Vagina (tissue), 2 donors: ENCODE measurements at places on chromosomes 16 and 17.

DNA sequence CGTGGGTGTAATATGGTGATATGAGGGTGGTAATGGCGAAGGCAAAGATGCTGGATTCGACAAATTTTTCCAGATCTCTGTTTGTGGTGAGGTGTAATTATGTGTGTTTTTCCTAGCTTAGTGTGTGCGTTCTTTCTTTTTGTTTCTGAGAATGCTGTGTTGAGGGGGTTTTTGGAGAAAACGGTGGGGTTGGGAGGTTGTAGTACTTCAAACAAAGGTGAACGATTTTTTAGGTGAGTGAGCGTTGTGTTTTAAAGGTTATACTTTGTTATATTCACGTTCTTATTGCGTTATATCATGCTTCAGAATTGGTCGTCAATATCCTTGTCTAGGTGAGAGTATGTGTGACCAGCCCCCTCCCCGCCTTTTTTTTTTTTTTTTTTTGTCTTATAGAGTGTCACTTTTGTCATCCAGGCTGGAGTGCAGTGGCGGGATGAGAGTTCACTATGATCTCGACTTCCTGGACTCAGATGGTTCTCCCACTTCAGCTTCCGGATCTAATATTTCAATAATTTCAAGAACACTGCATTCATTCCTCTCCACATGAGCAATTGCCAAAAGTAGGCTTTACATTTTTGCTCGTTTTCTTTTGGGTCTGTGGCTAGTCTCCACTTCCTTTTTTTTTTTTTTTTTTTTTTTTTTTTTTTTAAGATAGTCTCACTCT, 82.2 kb upstream of the RNU2-1 start:
- no peak for DNase-seq

GRCh38 chr16:67675999-67676398, 9.4 kb downstream of the C16orf86 start:
- DNase-seq, result no peak

DNA sequence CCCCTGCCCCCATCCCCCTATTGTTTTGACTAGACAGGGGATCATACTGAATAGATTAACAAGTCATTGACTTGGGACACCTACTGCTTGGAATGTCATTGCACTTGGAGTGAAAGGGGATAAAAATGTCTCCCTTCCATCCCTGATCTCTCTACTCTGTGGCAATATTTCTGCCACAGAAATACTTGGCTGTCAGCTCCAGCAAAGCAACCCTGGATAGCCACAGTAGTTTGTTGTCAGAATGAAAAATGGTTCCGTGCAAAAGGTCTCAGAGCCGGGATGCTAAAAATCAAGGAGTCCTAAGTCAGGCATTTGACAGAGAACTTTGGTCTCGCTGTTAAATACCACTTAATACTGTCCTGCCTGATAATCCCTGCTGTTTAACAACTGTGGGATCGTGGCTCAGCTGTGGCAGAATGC, 722.0 kb upstream of the SOX9 start:
- no peak for DNase-seq

- no peak for DNase-seq
Observed at GRCh38 chr17:2545393-2545792, 33.7 kb upstream of the METTL16 start.

DNA sequence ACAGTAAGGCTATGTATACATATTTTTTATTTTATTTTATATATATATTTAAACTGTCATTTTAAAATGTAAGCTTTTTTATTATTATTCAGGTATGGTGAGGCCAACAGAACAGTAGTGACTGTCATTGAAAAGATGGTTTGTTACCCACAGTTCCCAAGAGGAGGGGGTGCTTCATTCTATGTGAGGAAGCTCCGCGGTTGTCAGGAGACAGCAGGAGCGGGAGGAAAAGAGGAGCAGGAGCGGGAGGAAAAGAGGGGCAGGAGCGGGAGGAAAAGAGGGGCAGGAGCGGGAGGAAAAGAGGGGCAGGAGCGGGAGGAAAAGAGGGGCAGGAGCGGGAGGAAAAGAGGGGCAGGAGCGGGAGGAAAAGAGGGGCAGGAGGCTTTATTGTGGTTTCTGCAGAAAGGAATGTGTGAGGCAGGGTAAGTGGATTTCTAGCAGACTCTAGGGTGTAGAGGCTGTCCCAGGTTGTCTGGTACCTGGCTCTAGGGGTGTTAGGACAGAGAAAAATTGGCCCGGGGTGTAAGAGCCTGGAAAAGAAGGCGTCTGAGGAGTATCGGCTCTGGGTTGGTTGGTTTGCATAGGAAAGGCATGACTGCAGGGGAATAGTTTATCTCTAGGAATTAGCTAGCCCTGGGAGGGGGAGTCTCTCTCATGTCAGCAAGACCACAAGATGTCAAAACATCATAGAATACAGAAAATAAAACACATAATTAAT, 64.0 kb downstream of the GP2 start:
- DNase-seq, result no peak

GRCh38 chr17:57269052-57269451, 12.7 kb downstream of the MSI2 start:
- no peak for DNase-seq

DNA sequence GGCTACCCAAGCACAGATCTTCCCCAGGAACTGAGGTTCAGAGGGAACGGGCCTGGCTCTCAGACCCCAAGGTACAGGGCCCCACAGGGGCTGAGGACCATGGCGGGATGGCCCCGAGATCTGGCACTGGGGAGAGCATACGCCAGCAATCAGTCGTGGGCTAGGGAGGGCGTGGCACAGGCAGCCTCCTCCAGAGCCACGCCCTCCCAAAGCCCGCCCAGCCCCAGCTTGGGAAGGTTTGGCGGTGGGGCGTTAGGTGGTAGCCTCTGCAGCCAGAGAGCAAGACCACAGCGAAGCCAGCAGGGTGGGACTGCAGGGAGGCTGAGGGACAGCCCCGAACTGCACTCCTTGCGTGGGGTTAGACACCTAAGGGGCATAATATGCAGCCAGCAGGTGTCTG, 11.6 kb downstream of the WNT9B start:
- DNase-seq, result no peak

- no peak for DNase-seq
Observed at GRCh38 chr16:11698271-11698689, 30.0 kb downstream of the SNN start.

DNA sequence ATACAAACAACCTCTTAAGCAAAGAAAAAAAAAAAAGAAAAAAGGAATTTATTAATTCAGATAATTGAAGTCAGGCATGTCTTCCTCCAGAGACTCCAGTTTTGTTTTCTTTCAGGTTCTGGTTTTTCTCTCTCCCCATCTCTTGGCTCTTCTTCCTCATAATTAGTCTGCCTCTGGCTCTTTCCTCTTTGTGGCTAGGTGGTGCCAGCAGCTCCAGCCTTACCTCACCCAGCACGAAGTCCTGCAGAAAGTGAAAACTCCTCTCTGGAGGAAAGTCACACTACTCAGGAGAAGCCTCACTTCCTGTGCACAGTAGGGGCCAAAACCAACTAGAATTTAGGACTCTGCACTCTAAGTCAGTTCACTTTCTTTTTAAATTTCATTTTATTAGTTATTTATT, 10.3 kb upstream of the NFAT5 start:
- no peak for DNase-seq

DNA sequence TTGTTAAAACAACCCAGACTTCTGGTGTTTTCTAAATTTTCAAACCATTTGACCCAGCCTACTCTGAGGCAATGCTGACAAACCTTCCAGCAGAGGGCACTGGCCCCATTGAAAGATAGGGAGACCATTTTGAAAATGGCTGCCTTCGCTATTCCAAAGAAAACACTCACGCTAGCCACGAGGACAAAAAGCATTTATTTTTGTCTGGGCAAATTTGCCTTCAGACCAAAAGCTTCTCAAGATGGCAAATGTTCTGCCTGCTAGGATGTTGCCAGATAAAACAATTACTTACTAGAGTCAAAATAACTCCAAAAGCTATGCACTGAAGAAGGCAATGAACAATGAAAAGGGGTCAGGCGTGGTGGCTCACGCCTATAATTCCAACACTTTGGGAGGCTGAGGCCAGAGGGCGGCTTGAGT, 296.7 kb upstream of the IRX5 start:
- DNase-seq, result no peak

DNA sequence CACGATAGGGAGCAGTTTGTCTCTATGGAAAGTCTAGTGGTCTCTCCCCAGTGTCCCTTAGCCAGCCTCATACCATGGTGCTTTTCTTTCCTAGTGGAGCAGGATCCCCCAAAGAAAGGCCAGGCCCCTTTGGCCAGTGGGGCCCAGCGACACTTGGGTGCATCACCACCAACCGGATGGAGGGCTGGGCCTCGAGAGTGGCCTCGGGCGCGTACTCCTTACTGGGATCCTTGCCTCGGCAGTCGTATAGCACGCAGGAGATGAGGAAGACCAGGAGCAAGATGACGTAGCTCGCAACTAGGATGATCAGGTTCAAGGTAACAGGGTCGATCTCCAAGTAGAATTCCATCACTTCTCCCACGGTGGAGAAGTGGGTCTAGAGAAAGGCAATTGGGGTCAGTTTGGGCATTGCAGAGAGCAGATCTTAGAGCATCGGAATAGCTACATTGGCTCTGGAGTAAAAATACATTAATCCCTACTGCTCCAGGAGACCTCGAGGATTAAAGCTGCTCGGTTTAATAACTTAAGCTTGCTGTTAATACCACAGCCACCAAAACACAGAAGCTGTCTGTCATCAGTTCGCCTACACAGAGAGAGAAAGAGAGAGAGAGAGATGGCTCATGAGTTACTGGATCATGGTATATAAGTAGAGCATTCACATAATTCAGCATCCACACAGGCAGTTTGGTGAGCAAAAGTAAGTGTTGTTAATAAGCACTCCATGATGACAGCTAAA, at the start of gene SMIM36:
TSS of gene SMIM36 (minus strand) at position 467 of the 736 bp plus-strand sequence.
- DNase-seq, result no peak

GRCh38 chr17:7136266-7136877, 21.8 kb upstream of the ASGR2 start:
- DNase-seq, result no peak

DNA sequence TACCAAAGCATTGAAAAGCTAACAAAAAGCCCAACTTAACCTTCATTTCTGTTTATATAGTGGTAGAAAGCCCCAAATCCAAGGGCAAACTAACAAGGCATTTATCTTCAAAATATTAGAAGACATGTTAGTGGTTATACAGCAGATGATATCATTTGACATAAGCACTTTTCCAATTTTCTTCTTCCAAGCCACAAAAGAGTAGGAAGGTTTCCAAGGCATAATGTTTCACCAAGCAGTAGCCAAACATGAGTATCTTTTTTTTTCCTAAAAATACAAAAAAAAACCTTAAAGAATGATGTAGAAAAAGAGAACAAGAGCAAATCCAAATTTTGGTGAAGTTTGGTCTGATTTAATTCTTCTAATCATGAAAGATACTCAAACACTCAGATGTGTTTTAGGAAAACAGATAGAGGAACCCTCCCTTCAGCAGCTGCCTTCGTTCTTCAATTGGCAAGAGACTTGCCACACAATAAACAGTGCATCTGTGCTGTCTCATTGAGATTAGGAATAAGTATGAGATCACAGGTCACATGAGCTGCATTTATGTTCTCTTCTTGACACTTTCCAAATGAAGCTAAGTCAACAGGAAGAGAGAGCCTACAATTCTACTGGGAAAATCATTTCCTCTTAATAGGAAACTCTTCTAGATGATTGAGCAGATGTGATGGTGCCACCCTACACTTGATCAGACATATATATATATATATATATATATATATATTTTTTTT, 106.7 kb downstream of the TTC19 start:
- DNase-seq, result no peak

DNA sequence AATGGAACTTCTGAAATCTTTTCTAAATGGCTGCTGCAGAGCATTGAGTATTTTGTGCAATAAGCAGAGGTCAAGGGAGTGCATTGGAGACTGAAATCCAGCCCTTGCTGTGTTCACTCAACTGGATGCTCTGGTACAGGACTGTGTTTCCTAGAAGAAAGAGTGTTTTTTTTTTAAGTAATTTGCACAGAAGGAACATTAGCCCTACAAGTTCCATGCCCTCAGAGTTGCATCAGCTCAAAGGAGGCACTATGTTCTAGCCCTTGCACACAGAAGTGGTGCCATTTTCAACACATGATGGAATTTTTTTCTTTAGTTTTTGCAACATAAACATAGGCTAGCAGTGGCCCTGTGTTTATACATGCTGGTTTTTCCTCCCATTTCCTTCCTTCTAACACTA, 144.1 kb upstream of the HLF start:
- DNase-seq, result no peak

- DNase-seq, result no peak
Observed at GRCh38 chr17:20706751-20707373, 127.3 kb downstream of the CDRT15L2 start.

DNA sequence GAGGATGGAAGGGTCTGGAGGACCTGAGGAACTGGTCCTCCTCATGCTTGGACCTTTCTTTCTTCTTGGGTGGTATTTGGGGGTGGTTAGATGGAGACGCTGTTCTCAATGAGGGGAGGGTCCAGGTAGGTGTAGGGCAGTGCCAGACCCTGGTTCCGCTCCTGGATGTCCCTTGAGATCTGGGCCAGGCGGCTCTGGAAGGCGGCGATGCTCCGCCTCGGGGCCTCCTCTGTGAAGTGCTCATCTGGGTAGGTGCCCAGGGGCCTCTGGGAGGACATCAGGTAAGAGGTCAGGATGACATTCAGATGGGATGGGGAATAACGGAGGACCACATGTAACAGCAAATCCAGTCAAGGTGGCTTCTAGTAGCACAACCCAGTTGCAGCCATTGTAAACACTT, 9.0 kb upstream of the ALOX12B start:
- no peak for DNase-seq

DNA sequence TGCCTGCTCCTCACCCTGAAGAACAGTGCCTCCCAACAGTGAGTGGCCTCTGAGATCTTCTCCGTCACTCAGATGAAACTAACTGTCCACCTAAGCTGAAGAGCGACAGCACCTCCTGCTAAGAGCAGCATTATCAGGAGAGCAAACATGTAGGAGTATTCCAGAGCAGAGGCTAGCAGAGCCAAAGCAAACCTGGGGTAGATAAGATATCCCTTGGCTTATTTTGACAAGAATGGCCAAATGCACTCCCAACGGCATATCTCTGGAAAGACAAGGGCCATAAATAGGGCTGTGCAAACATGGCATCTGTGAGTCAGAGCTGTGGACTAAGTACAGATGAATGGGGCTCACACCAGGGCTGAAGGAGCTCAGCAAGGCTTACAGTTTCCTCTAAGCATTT, 96.3 kb downstream of the NDEL1 start:
- DNase-seq, result no peak

DNA sequence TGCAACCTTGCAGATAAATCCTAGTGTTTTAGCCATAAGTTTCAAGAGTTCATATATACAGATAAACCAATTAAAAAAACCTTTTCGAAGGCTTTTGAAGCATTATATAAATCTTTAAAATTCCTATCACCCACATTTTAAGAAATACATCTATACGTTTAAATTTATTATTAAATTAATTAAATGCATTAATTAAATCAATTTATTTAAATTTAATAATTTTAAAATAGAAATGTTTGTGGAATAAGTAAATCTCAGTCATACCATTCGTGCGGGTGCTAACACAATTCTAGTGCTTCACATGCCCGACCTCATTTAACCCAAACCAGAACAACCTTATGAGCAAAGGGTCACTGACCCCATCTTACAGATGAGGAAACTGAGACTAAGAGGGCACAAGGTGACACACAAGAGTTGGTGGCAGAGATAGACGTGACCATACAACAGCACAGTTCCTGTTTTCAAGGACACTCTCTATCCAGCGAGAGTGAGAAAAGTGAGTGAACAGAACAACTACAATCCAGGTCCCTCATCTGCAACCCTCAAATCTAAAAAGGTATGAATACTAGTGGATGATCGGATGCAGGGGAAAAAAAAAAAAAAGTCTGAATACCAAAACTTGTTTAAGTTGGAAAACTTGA, 1.4 kb downstream of the NSMCE1 start:
- no peak for DNase-seq
